ENCODE measurements at places on chromosomes 11 and 22.

DNA sequence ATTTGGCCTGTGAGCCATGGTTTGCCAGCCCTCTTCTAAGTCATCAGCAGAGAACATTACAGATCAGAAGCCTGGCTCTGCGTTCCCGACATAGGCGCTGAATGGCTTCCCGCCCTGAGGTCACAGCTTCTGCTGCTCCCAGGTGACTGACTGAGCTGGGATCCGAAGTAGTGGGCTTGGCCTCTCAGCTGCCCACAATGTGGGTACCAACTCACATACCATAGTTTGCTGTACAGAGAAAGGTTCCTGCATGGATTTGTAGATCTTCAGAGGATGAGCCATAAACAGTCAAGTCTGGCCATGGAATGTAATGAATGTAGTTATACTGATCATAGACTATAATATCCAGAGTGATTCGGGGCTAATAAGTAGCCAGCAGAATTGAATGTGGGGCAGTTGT lies 42.6 kb downstream of the TEAD1 start:
- no peak for DNase-seq

GRCh38 chr11:65298131-65298535 lies 16.5 kb upstream of the CDC42EP2 start:
- DNase-seq = no peak

- no peak for DNase-seq
These were observed 8.3 kb downstream of the SRSF8 start for GRCh38 chr11:95074792-95075563.

- DNase-seq = no peak
These were observed 36.6 kb downstream of the GAS2 start for GRCh38 chr11:22703040-22703439.

- no peak for DNase-seq
These were observed 11.0 kb downstream of the OR51E1 start for GRCh38 chr11:4654635-4655369.
